ENCODE measurements at places on chromosomes 16 and 17. TPM values are rescaled to one million over a fixed set of nuclear protein-coding genes. Genes with fewer than 3 reads are reported as not detected.
A peak's percentile ranks its signal among the peaks of the same experiment; 100 is the strongest.

Gene TBC1D28
- 0.18 TPM for total RNA-seq

Gene OR1F1
- not detected for total RNA-seq

Gene ZG16B
- total RNA-seq, result 0.70 TPM

Gene HBZ
- total RNA-seq, result not detected

Gene CNTNAP1
- total RNA-seq, result 20.5 TPM

Gene TERB1
- 0.49 TPM for total RNA-seq

Gene RBFOX1
- total RNA-seq, result 0.11 TPM

Gene EVPLL
- not detected for total RNA-seq

Gene ABR
- 69.3 TPM for total RNA-seq

Gene TLCD3B
- 1.1 TPM for total RNA-seq

GRCh38 chr16:4376893-4377572 lies 5.4 kb downstream of the VASN start:
- peak overlapping the region; percentile 22 for H3K4me3 ChIP-seq
- H3K27ac ChIP-seq, result peak overlapping the region; percentile 87
- DNase-seq, result no peak
- no peaks in the 10 kb centered on the region for H3K27me3 ChIP-seq
- no peaks in the 10 kb centered on the region for H3K36me3 ChIP-seq

DNA sequence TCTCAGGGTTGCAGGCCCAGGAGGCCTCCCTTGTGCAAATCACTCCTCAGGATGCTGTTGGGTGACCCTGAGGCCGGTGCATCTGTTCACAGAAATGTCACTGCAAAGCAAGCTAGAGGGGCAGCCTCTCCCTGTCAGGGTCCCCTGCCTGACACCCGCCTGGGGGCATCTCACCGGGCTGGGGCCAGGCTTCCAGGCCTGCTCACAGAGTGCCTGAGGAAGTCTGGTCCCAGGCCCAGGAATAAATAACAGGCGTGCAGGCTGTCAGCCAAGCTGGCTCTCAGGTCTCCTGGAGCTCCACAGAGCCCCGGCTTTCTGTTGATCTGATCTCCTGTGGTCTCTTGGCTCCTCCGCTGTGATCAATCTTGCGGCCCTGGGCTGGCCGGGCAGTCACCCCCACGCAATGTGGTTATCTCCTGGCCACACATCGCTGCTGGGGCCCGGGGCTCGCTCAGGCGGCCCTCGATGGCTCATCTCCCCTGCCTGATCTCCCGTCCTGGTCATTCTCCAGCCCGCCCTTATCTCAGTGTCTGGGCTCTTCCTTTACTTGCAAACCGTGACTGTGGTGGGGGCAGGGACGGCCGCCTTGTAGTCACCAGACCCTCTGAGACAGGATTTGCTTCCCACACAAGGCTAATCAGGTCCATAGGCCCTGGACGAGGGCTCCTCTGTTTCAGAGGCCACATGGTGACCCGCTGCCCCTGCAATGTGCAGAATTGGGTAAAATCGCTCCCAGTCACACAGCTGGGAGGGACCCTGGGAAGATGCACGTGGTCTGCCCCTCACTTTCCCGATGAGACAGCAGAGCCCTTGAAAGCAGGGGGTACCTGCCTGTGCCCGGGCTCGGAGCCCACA lies 231.2 kb upstream of the GSE1 start:
- DNase-seq, result no peak
- no peaks in the 10 kb centered on the region for H3K27me3 ChIP-seq
- peak overlapping the region; percentile 83 for H3K27ac ChIP-seq

GRCh38 chr17:50954641-50955121 lies 88.5 kb upstream of the TOB1 start:
- H3K27ac ChIP-seq, result peak overlapping the region; percentile 89
- H3K36me3 ChIP-seq, result no peaks in the 10 kb centered on the region
- H3K4me3 ChIP-seq, result peak overlapping the region; percentile 26
- peaks cover 54% of the 10 kb centered on the region for H3K4me1 ChIP-seq
- DNase-seq, result no peak
- no peaks in the 10 kb centered on the region for H3K27me3 ChIP-seq

DNA sequence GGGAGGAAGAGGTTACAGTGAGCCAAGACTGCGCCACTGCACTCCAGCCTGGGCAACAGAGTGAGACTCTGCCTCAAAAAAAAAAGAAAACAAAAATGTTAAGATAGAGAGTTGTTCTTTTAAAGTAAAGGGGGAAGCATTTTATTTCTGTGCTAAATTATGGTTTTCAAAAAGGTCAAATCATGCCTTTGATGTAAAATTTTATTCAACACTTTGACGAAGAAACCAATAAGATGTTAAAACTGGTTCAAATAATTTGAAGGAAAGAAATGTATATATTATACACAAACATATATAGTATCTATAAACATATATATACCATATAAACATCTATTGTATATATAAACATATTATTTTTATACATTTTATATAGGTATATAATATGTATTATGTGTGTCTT lies 43.4 kb upstream of the RPH3AL start:
- no peak overlapping the region for H3K27ac ChIP-seq
- peaks cover 12% of the 10 kb centered on the region for H3K27me3 ChIP-seq
- no peak for DNase-seq
- no peak overlapping the region for H3K4me3 ChIP-seq

GRCh38 chr17:60652454-60653247 lies 25.0 kb upstream of the BCAS3 start:
- no peaks in the 10 kb centered on the region for H3K4me1 ChIP-seq
- peaks cover 54% of the 10 kb centered on the region for H3K36me3 ChIP-seq
- no peaks in the 10 kb centered on the region for H3K27me3 ChIP-seq
- no peak overlapping the region for H3K27ac ChIP-seq
- no peak overlapping the region for H3K4me3 ChIP-seq

DNA sequence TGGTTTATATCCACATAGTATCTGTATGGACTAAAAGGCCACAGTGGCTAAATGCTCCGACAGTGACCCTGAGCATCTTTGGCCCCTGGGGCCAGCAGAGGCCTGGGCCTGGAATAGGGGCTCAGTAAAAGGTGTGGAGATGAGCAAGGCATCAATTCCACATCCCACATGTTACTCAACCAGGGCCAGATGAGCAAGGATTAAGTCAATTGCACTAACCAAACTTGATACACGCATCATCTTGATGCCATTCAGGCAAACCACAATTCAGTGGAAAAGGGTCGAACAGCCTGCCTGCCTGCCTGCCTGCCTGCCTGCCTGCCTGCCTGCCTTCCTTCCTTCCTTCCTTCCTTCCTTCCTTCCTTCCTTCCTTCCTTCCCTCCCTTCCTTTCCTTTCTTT lies 53.5 kb upstream of the DNAJA2 start:
- no peaks in the 10 kb centered on the region for H3K4me1 ChIP-seq
- DNase-seq, result no peak
- H3K4me3 ChIP-seq, result no peak overlapping the region

DNA sequence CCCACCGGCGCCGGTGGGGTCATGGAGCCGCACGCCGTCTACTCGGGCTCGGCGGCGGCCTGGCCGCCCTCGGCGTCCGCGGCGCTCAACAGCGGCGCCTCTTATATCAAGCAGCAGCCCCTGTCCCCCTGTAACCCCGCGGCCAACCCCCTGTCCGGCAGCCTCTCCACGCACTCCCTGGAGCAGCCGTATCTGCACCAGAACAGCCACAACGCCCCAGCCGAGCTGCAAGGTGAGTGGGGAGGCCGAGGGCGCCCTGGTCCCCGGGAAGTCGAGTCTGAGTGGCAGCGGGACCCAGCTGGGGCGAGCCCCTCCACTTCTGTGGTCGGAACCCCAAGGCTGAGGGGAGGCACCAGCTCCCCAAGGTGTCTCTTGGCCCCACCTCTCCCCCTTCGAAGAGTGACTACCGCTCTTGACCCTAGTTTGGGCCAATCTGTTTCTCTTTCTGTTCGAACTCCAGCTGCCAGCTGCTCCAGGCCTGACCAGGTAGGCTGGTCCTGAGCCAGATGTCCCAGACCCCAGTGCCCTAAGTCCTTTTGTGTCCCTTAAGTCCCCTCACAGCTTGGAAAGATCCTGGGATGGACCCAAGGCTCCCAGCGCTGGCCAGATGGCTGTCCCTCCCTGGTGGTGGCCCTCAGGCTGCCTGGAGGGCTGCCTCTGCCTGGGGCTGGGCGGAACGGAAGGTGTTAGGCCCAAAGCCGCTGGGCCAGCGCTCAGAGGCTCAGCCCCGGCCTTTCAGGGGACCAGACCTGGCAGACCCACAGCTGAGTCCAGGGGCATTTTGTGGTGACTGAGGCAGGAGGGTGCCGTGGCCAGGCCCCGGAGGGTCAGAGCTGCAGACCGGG lies 1.2 kb downstream of the FOXF1 start:
- H3K4me3 ChIP-seq, result peak overlapping the region; percentile 66
- H3K27ac ChIP-seq, result peak overlapping the region; percentile 27
- peaks cover 90% of the 10 kb centered on the region for H3K27me3 ChIP-seq
- no peaks in the 10 kb centered on the region for H3K36me3 ChIP-seq
- H3K4me1 ChIP-seq, result peaks cover 19% of the 10 kb centered on the region
- DNase-seq, result no peak

DNA sequence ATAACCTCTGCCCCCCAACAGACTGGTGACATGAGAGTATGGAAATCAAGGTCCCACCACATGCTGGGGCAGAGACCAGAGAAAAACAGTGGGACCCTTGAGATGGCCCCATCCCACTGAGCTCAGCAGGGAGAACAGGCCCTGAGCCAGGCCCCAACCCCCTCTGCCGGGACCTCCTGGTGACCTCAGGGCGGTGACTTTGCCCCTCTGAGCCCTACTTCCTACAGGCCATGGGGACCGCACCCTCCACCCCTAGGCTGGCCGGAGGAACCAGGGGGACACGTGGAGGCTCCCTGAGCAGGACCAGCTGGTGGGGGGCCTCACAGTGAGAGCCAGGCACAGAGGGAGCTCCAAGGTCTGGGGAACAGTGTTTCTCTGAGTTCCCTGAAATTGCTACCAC lies 13.8 kb upstream of the SRRM2 start:
- H3K4me1 ChIP-seq, result peaks cover 13% of the 10 kb centered on the region
- H3K4me3 ChIP-seq, result no peak overlapping the region
- DNase-seq, result no peak
- H3K27me3 ChIP-seq, result no peaks in the 10 kb centered on the region
- H3K27ac ChIP-seq, result no peak overlapping the region

- no peaks in the 10 kb centered on the region for H3K36me3 ChIP-seq
- no peak overlapping the region for H3K4me3 ChIP-seq
- H3K27ac ChIP-seq, result no peak overlapping the region
- no peak for DNase-seq
- peaks cover 26% of the 10 kb centered on the region for H3K27me3 ChIP-seq
Measured at GRCh38 chr17:1324201-1324771, 44.8 kb downstream of the TRARG1 start.

- peaks cover 4% of the 10 kb centered on the region for H3K36me3 ChIP-seq
- H3K4me3 ChIP-seq, result no peak overlapping the region
- no peak for DNase-seq
- peaks cover 49% of the 10 kb centered on the region for H3K4me1 ChIP-seq
- H3K27me3 ChIP-seq, result no peaks in the 10 kb centered on the region
- H3K27ac ChIP-seq, result peak overlapping the region; percentile 48
Measured at GRCh38 chr17:38358586-38359513, 7.2 kb downstream of the SOCS7 start.

- peaks cover 3% of the 10 kb centered on the region for H3K27me3 ChIP-seq
- H3K4me1 ChIP-seq, result no peaks in the 10 kb centered on the region
- DNase-seq, result no peak
- H3K36me3 ChIP-seq, result peaks cover 11% of the 10 kb centered on the region
Measured at GRCh38 chr17:172401-172800, 9.0 kb downstream of the DOC2B start.

DNA sequence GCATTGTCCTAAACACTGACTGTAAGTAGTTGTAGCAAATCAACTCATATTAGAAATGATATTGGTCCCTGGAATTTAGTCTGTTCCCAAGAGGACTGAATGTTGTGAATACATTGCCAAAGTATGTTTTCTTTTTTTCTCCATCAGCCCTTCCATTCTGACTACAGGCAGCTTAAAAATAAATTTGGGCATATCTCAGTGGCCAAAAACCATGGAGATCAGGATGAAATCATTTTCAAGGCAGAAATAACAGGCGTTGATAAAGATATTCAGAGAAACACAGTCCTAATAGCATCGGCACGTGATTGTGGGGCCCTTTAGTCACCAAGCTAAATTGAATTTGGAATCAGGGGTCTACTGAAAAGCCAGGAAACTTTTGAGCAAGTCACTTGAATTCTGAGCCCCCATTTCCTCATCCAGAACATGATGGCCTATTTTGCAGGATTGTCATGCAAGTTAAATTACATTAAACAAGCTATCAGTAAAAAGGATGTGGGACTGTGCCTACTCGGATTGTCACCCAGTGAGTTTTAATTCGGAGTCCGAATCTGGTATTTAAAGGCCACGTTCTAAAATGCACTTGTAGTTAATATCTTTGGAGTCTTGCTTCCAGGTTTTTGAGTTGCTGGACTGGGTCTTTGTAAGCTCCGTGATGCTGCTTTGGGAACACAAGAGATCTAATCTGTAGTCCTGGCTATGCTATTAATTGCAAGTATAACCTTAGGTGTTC lies 17.1 kb downstream of the HLF start:
- peaks cover 14% of the 10 kb centered on the region for H3K4me1 ChIP-seq
- H3K4me3 ChIP-seq, result no peak overlapping the region
- peaks cover 16% of the 10 kb centered on the region for H3K27me3 ChIP-seq
- H3K36me3 ChIP-seq, result no peaks in the 10 kb centered on the region
- DNase-seq, result no peak
- H3K27ac ChIP-seq, result no peak overlapping the region

DNA sequence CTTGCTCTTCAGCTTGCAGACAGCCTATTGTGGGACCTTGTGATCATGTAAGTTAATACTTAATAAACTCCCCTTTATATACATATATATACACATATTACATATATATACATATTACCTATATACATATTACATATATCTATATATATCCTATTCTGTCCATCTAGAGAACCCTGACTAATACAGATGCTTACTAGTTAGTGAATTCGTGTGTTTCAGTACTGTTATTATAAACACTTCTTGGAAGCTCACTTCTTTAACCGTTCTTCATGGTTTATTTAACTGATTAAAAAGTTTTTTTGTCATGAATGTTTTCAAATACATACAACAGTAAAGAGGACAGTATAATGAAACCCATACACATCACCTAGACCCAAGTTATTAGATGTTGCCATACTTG lies 12.6 kb downstream of the ORC6 start:
- DNase-seq, result no peak
- no peaks in the 10 kb centered on the region for H3K36me3 ChIP-seq

GRCh38 chr16:72073560-72074230 lies 10.7 kb downstream of the HPR start:
- no peak for DNase-seq
- no peaks in the 10 kb centered on the region for H3K27me3 ChIP-seq
- peaks cover 10% of the 10 kb centered on the region for H3K36me3 ChIP-seq
- peak overlapping the region; percentile 61 for H3K27ac ChIP-seq
- no peak overlapping the region for H3K4me3 ChIP-seq

- no peaks in the 10 kb centered on the region for H3K4me1 ChIP-seq
- no peaks in the 10 kb centered on the region for H3K27me3 ChIP-seq
- peaks cover 30% of the 10 kb centered on the region for H3K36me3 ChIP-seq
- H3K4me3 ChIP-seq, result no peak overlapping the region
Measured at GRCh38 chr16:54033747-54034146, 252.8 kb downstream of the IRX3 start.

GRCh38 chr17:74412581-74412980 lies 19.3 kb upstream of the GPRC5C start:
- no peak overlapping the region for H3K4me3 ChIP-seq
- H3K36me3 ChIP-seq, result no peaks in the 10 kb centered on the region
- no peak for DNase-seq

GRCh38 chr17:67283731-67284516 lies 38.9 kb upstream of the HELZ start:
- no peaks in the 10 kb centered on the region for H3K36me3 ChIP-seq
- no peak overlapping the region for H3K4me3 ChIP-seq
- no peak overlapping the region for H3K27ac ChIP-seq
- DNase-seq, result no peak
- peaks cover 2% of the 10 kb centered on the region for H3K4me1 ChIP-seq
